HAP-1 (cell line): ENCODE measurements at places on chromosomes 6 and 20.

- no peak for DNase-seq
Measured at GRCh38 chr6:6788394-6789032, 200.0 kb downstream of the LY86 start.

GRCh38 chr20:35433337-35433736 lies 4.7 kb downstream of the GDF5 start:
- DNase-seq = no peak

DNA sequence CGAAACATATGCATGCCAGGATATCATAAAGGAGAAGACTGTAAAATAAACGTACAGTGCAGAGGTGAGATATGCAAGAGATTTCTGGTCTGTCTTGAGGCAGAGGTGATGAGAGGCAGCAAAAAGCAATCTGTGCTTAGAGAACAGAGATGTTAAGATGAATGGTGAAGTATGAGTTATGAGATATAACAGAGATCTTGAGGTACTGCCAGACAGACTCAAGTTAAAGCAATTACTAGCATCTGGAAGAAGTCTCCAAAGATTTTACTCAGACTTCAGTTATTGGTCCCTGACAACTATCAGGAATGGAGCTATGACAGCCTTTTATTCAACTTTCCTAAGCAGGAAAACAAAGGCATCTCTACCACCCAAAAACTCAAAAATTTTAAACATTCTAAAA lies 122.8 kb upstream of the DST start:
- no peak for DNase-seq

GRCh38 chr6:10420546-10421157 lies 5.8 kb upstream of the TFAP2A start:
- DNase-seq = no peak

DNA sequence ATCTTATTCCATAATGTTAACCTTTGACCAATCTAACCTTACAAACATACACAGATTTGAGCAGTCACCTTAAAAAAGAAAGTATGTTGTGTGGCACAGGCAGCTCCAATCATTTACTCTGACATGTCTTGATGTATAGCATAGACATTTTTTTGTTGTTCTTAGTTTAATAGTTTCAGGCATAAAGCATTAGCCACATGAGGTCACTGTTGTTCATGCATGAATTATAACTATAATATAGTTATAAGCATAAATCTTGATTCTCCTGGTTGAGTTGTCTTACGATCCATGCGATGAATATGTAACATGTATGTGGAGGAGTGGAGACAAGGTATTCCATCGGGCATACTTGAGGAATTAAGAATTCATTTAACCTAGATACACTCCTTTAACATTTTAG lies 26.1 kb upstream of the NKAIN2 start:
- no peak for DNase-seq

- peak; percentile 59 for DNase-seq
Measured at GRCh38 chr6:93468291-93468690, 48.9 kb upstream of the EPHA7 start.

GRCh38 chr6:143767433-143767832 lies 75.7 kb upstream of the LTV1 start:
- no peak for DNase-seq

DNA sequence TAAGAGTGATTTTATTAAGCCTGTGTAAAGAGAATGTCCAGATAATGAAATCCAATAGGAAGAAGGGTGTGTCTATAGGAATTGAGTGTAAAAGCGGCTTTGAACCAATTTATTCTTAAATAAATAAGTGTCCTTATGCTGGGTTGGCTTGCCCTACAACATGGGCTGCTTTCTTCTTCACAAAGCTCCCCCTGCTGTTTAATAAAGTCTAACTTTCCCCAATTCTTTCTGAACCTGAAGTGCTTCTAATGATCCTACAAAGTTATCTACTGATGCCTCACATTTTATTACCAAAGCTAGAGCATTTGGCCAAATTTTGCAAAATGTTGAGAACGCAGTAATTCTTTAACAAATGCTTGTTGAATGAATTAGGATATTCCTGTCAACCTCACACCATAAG lies 36.3 kb upstream of the SIRT5 start:
- no peak for DNase-seq

GRCh38 chr6:169933251-169933821 lies 181.9 kb downstream of the ERMARD start:
- DNase-seq = no peak

DNA sequence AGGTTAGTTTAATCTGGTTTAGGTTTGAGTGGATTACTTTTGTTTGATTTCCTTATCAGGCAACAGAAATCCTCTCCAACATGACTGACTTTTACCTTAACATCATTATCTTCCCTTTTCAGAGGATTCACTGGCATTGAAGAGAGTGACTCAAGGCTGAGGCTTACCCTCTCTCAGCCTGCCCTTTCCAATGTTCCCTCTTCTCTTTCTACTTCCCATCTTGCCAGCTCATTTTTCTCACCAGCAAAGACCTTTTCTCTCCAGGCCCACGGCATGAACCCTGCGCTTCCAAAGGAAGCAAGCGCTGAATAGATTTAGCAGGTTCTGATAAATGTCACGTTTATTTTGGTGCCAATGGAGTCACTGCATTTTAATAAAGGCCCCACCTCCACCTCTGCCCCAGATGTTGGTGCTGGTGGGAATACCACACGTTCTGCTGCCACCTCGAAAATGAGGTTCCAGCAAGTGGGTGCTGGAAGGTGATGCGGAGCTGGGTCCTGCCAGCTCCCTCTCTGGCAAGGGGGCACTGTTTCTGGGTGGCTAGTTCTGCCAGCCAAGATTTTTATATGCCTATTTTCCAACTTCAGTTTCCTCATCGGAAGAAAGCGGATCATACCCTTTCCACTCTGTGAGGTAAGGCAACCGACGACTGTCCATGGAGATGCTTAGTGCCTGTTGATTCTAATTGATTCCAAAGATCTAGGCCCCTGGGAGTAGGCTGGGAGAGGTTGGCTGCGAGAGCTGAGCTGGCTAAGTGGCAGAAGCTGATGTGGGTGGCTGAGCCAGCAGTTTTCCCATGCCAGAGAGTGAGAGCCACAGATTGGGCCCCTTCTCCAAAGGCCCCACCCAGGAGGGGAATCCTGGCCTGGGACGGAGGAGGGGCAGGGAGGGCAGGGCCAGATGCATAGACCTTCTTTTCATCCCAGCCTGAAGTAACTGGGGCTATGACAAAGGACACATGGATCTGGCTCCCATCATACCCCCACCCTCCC lies 87.7 kb upstream of the MAFB start:
- DNase-seq = no peak

GRCh38 chr20:48262466-48262865 lies 477.2 kb upstream of the SULF2 start:
- DNase-seq = no peak

- DNase-seq = no peak
Measured at GRCh38 chr6:36184311-36184710, 12.2 kb upstream of the BRPF3 start.

- no peak for DNase-seq
Measured at GRCh38 chr6:145063091-145063490, 672.2 kb downstream of the EPM2A start.

GRCh38 chr6:31814677-31815024 lies 432 bp downstream of the HSPA1L start:
- peak; percentile 99 for DNase-seq

DNA sequence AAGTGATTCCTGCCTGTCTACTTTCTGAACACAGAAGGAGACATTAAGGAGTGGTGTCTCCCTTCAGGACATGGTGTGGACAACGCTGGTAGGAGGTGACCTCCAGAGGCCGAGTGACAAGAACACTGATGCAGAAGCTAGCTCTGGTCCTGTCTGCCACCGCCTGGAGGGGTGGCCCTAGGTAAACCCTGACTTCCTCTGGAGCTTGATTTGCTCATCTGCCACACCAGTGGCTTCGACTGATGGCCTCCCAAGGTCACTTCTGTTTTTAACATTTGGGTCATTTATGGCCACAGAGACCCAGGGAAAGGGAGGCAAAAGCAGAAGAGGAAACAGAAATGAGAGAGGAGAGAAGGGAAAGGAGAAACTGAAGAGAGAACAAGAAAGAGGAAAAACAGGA lies 49.4 kb upstream of the SLC22A23 start:
- DNase-seq = no peak

GRCh38 chr6:28200020-28200419 lies 25.1 kb upstream of the ZSCAN9 start:
- DNase-seq = no peak

GRCh38 chr20:15867899-15868298 lies 705.3 kb downstream of the KIF16B start:
- no peak for DNase-seq

- no peak for DNase-seq
Measured at GRCh38 chr20:62686869-62687830, 21.5 kb upstream of the NTSR1 start.

- no peak for DNase-seq
Measured at GRCh38 chr6:32114796-32115195, 5.7 kb upstream of the TNXB start.

DNA sequence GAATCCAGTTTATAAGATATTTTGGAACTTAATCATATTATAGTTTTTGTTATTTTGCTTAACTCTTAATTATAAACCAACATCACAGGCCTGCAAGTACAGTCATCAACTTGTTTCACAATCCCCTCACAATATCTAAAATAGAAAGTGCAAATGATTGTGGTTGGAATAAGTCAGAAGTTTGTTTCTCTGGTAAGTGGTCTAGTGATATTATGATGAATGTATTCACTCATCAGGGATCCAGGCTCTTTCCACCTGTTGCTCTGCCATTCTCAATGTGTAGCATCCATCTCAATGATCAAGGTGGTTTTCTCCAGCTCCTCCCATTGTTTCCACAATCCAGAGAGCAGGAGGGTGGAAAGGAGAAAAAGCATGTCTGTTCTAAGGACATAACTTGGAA lies 54.2 kb downstream of the OPN5 start:
- no peak for DNase-seq

GRCh38 chr6:123967905-123968304 lies 164.2 kb downstream of the NKAIN2 start:
- no peak for DNase-seq

GRCh38 chr6:145863988-145864616 lies 49.5 kb upstream of the FBXO30 start:
- DNase-seq = no peak

GRCh38 chr6:8439601-8440268 lies 4.4 kb upstream of the SLC35B3 start:
- no peak for DNase-seq

- no peak for DNase-seq
Measured at GRCh38 chr6:167588181-167588919, 238.4 kb upstream of the AFDN start.

- no peak for DNase-seq
Measured at GRCh38 chr6:125942672-125943527, 13.7 kb upstream of the HINT3 start.

DNA sequence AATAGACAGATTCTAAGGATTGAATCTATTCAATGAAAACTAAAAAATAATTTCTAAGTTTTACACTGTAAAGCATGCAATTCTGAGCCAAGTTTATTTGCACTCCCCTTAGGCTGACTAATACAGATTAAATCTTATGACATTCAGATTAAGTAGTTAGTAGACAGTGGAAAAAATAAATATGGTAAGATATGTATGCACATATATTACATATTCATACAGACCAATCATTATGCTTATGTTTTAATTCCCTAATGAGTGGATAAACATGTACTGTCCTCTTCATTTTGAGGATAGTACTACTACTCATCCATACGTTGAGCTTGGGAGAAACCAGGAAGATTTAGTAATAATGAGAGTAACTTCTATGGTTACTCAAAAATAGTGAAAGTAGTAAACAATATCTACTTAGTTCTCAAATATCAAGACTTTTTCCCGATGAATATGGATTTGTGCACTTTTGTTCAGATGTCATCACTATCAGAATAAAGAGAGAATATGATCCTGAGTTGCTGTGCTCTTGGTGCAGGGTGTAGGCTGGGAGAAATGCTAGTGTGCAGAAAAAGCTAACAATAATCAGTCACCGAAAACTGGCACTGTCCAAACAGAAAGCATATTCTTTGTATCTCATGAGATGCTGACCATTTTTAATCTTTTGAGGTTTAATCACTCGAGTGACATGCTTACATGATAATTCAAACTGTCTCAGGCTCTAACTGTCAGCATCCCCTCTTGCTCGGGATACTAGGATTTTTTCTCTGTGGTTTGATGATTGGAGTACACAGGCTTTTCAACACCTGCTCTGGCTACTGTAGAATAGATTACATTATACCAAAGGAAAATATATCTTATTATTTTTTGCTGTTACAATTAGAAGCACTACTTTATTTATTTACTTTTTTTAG lies 111.6 kb downstream of the EPHA7 start:
- DNase-seq = no peak

GRCh38 chr20:24727795-24728194 lies 221.3 kb upstream of the CST7 start:
- no peak for DNase-seq

GRCh38 chr20:25248786-25249172 lies 894 bp downstream of the PYGB start:
- no peak for DNase-seq

DNA sequence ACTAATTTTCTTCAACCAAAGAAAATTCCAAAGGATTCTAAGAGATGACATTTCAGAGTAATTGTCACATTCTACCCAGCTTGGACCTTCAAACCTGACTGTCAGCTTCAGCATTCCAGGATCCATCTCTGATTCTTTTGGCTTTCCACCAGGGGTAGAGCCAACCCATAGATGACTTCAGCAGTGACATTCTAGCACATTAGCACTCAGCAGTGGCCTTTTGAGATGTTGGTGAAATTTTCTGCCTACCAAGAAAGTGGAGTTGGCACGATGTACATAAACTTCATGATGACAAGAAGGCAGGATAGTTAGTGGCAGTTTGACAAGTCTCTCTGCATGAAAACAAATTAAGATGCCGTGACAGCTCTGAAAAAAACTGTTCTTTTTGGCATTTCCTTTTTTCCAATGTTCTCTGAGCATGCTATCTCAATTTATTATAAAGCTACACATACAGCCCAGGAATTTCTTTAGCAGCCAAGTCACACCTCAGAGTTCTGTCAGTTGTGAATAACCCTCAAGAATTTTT lies 466.5 kb upstream of the RNF217 start:
- no peak for DNase-seq

DNA sequence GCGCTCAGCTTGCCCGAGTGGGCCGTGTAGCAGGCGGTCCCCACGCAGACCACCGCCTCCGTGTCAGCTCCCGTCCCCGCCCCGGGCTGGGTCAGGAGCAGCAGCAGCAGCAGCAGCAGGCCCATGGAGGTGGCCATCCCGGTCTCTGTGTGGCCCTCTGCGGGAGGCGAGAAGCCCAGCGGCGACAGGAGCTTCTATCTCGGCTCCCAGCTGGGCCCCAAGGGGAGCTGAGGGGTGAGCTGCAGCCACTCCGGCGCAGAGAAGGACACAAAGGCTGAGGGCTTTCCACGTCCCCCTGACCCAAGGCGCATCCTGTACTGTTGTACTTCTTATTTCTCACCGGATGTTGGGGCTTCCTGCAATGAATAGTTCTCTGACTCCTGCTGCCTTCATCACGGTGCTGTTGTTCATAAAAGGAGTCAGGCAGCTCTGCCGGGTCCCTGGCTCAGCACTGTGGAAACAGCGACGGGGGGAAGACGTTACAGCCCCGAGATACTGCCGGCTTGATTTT lies at the start of gene CD93:
TSS of gene CD93 (minus strand) at position 269 of the 511 bp plus-strand sequence. CDS start at position 137, 132 bp downstream.
- no peak for DNase-seq

DNA sequence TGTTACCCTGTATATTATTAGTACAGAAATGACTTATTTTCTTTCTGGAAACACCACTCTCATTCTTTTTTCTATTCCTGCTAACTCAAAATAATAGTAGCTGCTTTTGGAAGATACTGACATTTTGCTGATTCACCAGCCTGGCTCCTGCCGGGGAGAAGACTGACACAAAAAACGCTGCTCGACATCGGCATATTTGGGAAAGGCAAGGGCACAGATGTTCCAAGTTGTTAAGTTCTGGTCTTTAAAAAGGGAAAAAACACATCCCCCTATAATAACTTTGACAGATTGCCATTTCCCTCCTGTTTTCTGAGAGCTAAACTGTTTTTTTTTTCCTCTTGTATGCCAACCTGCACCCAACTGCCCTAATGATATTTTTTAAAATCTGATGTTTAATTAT lies 55.4 kb downstream of the CTNNBL1 start:
- no peak for DNase-seq
